HAP-1 (cell line): ENCODE measurements at places on chromosomes 7 and 10.

GRCh38 chr10:121440461-121440860, 157.8 kb downstream of the FGFR2 start:
- DNase-seq, result no peak

DNA sequence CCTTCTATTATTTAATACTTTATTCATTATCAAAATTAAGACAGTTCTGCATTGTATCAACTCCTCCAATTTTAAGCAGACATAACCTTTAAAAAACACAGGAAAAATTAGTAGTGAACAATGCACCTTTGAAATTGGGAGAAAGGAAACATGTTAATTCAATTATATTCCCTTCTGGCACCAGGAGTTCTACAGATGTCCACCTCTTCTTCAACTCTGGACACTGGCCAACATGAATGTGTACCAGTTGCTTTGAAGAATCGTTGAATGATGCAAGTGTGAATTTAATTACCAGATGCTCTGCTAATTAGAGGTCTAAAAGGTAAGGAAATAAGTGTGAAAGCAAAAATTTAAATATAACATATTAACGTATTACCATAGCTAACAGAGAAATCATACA, 206.7 kb upstream of the IGFBP3 start:
- no peak for DNase-seq

DNA sequence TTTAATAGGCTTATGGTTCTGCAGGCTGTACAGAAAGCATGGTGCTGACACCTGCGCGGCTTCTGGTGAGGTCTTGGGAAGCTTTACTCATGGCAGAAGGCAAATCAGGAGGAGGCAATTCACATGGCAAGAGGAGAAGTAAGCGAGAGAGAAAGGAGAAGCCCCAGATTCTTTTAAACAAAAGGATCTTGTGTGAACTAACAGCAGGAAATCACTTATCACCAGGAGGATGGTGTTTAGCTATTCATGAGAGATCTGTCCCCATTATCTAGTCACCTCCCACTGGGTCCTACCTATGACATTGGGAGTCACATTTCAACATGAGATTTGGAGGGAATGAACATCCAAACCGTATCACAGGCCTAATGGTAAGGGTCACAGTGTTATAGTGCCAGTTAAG, 678.0 kb upstream of the KCND2 start:
- no peak for DNase-seq

DNA sequence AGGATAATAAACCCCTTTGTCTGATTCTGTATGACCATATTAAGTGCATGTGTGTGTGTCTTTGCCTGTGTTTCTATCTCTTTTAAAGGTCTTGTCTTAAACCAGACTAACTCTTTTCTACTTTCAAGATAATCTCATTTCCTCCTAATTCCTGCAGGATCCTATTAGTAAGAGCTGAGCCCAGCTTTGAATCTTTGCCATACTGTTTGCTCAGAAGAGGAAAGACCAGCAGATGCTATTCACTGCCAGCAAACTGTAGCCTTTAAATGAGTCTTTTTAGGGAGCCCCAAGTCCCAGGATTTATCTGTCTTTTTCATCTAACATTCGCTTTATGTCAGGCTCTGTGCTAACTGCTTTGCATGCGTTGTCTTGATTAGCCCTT, 2.9 kb downstream of the GPR158 start:
- DNase-seq, result no peak

DNA sequence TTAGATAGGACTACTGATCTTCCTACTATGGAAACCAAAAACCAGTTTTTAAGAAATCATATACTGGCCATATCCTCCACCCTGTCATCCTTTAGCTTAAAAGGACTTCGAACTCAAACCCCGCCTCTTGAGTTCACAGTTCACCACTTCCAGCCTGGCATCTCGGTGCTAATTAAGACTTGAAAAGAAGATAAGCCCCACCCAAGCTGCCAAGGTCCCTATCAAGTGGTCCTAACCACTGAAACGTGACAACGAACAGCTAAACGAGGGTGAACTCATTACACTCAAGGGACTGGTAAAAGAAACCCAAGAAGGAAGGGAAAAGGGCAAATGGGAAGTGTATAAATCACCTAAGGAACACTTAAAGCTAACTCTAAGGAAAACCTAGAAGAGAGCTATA, 16.1 kb downstream of the COL17A1 start:
- no peak for DNase-seq

- no peak for DNase-seq
Observed at GRCh38 chr10:93999401-93999851, 5.7 kb downstream of the PLCE1 start.

- no peak for DNase-seq
Observed at GRCh38 chr7:29063872-29064271, 82.5 kb downstream of the CPVL start.

- DNase-seq, result no peak
Observed at GRCh38 chr10:49484486-49485235, 54.3 kb downstream of the ERCC6 start.

DNA sequence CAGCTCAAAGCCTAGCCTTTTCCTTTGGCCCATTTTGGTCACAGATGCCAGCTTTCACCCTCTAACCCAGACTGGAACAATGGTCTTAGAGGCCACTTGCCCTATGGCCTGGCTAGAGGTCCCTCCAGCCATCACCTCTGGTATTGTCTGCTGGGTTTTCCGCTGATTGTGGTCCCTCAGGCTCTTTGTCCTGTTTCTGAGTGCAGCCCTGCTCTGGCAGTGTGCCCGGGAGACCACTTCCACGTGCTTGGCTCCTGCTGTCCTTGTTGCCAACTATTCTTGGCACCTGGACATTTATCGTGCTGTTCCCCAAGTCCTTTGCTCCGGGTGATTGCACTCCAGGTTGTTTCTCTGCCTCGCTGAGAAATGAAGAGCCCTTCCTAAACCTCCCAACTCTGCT, 53.3 kb upstream of the FAM180A start:
- DNase-seq, result no peak

GRCh38 chr10:77430530-77430929, 207.1 kb downstream of the KCNMA1 start:
- DNase-seq, result no peak

DNA sequence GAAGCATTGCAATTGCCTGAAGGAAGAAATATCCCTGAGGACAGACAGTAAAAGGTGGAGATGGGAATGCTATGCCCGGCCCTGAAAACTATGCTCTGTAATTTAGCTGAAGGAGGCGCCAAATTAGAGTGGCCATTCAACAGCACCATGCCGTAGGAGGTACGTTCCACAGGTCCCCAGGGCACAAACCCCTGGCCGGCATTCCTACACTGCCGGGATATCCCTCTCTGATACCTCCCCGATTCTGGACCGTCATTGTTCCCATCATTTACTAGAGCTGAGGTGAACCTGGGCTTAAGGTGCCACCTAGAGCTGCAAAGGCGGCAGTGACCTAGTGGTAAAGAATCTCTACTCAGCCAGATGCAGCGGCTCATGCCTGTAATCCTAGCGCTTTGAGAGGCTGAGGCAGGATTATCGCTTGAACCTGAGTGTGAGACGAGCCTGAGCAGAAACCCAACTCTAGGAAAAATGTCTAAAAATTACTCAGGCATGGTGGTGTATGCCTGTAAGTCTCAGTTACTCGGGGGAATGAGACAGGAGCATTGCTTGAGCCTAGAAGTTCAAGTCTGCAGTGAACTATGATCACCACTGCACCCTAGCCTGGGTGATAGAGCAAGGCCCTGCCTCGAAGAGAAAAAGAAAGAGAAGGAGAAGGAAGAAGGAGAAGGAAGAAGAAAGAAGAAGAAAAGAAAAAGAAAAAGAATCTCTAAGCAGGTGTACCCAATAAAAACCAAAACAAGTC, 53.0 kb upstream of the TNKS2 start:
- DNase-seq, result no peak

DNA sequence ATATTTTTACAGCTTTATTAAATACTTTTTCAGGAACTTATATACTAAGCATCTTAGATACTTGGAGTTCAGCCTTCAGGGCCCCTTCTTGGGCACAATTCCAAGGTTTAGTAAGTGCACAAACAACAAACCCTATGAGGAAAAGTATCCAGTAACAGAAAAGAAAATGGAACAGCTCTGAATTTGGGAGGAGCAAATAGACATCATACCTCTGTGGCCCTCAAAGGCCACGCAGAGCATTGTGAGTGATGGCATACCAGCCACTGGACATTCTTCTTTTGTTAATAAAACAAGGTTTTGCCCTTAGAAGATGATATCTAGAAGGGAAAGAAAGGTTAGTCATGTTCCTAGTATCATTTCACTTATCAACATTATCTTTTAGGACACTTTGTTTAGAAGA, 46.0 kb downstream of the ST7 start:
- DNase-seq, result no peak

DNA sequence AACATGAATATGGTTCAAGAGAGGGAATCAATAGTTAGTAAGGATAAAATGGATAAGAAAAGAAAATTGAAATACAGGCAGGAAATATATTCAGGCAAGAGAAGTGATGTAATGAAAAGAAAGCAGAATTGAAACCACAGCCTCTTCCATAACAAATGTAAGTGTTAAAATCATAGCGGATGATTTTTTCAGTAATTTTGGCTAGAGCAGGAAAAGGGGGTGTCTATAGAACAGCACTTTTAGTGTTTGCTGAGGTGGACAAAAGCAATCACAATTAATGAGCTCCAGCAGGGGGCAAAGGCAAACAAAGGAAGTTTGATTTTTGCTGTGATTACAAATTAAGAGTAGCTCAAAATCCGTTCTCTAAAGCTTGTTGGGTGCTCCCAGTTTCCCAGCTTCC, 79.0 kb downstream of the TRIL start:
- DNase-seq, result no peak

GRCh38 chr7:120933475-120933874, 17.1 kb upstream of the ING3 start:
- DNase-seq, result no peak

DNA sequence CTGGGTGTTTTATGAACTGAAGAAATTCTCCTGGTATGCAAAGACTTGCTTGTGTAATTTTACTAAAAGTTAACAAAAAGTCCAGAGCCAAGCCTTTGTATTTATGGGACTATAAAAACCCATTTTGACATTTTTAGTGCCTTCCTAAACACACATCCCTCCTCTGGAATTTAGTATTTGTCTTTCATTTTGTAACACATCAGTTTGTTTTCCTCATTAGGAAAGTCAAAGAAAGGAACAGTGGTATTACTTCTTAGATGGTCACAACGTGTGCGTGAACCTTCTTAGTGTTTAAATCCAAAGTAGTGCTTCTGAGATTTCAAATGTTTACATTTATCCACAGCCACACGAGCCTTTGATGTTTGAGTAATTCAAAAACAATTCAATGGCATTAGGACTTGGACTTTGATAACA, 103.2 kb upstream of the TMEM106B start:
- peak; percentile 42 for DNase-seq

DNA sequence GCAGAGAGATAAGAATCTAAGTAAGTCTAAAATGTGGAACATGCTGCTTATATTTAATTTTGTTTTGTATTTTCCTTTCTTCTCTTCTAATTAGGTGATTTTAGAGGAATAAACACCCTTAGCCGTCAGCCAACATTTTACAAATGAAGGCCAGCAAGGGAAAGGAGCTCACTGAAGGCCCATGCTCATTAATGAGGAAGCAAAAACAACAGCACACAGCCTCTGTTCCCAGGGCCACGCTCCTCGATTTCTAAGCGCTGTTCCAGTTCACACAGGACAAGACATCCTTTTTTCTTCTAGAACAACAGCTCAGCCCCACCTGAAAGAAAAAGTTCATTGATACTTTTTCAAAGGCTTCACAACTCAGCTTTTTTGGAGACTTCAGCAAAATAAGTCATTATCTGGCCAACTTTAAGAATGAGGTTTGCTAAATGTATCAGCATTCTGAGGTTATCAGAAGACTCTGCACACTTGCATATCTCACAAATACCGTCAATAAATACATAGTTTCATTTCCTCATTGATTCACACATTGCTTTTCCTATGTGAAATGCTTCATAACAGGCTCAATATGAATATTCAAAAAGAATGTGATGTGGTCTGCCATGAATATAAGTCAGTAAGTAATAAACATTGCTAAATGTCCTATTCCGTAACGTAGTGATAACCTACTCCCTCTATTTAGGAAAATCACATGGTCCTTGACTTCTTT, 34.8 kb upstream of the SFMBT2 start:
- DNase-seq, result no peak

- DNase-seq, result peak; percentile 7
Observed at GRCh38 chr7:1853431-1853985, 183.4 kb downstream of the ELFN1 start.

DNA sequence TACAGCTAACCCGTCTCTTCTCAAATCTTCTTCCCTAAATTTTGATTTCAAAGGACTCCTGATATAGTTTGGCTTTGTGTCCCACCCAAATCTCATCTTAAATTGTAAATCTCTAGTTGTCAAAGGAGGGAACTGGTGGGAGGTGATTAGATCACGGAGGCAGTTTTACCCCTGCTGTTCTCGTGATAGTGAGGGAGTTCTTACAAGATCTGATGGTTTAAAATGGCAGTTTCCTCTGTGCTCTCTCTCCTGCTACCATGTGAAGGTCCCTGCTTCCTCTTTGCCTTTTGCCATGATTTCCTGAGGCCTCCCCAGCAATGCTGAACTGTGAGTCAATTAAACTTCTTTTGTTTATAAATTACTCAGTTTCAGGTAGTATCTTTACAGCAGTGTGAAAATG, 269.3 kb downstream of the POLR1F start:
- DNase-seq, result no peak

GRCh38 chr7:46099076-46099475, 178.0 kb upstream of the IGFBP3 start:
- DNase-seq, result no peak

DNA sequence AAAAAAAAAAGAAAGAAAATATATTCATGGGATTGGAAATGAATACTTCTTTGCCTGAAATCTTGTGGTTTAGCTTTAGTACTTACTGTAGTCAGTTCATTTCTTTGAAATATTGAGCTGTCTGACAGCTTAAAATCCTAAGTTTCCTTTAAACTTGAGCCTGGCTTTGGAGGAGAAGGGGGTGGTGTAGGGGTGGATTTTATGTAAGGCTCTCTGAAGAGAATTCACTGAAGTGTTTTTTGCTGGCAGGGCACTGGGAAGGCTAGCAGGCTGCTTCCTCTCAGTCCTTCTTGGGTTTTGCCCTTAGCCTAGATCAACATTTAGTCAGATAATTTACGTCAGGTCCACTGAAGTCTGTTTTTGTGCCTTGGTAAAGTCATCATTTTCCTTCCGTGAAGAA, 516.5 kb downstream of the AUTS2 start:
- DNase-seq, result no peak

GRCh38 chr7:106717254-106717954, 56.4 kb upstream of the CCDC71L start:
- no peak for DNase-seq

- no peak for DNase-seq
Observed at GRCh38 chr7:75962607-75963380, 31.6 kb downstream of the TMEM120A start.

DNA sequence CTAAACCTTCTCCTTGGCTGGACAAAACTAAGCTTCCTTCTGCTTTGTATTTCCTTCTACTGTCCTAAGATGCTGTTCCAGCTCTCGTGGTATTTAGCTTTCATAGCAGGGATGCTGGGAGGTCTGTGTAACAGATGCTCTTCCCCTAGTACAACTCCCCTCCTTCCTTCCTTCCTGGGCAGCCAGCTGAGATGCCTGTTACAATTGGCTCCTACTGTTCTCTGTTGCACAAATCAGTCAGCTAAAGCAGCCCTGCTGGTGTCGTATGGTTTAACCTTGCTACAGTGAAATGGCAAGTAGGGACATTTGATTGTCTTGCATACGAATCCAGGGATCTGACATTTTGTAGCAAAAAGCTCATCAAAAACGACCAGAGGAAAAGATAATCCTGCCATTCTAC, 143.8 kb downstream of the ARHGAP21 start:
- DNase-seq, result no peak

- peak; percentile 17 for DNase-seq
Observed at GRCh38 chr10:107618504-107618994, 454.0 kb upstream of the SORCS1 start.

GRCh38 chr7:24578052-24578451, 4.8 kb downstream of the PALS2 start:
- DNase-seq, result no peak
